GM12865 (cell line): ENCODE measurements at places on chromosomes 13 and 19.

GRCh38 chr13:97372936-97373335 is 61.0 kb upstream of the RAP2A start:
- DNase-seq, result no peak

DNA sequence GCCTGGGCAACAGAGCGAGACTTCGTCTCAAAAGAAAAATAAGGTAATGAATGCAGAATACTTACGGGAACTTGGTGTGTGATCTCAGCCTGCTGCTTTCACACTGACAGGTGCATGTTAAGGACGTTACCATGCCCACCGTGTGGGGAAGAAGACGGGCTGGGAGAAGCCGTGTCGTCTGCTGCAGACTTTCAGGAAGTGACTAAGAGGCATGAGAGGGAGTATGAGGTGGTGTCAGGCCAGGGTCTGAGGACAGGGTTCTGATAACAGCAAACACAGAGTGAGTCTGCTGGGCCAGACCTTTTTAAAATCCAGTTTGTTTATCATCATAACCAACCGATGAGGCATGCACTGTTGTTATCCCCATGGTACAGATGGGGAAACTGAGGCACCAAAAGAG is 13.6 kb upstream of the GALP start:
- DNase-seq, result peak; percentile 20

DNA sequence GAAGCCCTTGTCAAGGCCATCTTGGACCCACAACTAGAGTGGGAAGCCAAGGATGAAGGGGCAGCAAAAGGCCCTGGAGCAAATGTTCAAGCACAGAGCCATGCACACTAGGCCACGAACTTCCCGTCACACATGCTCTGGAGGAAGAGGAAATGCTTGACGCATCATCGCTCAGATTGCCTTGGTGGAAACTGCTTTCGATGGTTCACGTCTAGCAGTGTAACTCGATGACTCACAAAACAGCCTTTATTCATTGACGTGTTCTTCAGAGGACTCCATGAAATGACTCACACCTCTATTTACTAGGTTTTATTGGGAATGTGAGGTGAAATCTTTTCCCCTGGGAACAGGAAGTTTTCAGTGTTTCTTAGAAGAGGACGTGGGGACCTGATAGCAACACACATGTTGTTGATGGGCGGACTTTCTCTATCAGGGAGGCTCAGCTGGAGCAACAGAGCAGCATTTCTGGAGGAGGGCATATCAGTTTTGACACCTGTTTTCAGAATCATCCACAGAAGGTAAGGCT is 79.8 kb upstream of the FLT1 start:
- peak; percentile 61 for DNase-seq

DNA sequence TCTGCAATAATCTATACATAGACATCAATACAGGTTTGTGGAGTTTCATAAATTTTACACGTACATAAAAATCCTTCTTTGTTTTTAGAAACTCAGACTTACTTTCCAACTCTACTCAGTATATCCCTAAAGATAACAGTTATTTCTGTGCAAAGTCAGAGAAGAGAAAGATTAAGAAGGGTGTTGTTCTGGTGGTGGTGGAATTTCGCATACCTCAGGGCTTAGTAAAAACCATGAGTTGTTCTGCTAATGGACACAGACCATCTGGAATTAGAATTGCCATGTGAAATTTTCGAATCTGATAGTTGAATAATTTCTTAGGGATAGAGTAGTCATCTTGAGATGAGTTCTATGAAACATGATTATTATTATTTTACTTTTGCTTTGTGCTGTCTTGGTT is 102.7 kb downstream of the ZAR1L start:
- no peak for DNase-seq

GRCh38 chr19:18904334-18905057 is 8.5 kb upstream of the CERS1 start:
- DNase-seq, result no peak

GRCh38 chr19:12796146-12797071 is 5.1 kb downstream of the JUNB start:
- peak; percentile 83 for DNase-seq

- no peak for DNase-seq
These were observed 13.5 kb downstream of the FPR3 start for GRCh38 chr19:51808333-51808986.

GRCh38 chr13:53010374-53011105 is 18.1 kb upstream of the OLFM4 start:
- no peak for DNase-seq

- no peak for DNase-seq
These were observed 32.8 kb upstream of the NANOS3 start for GRCh38 chr19:13844130-13844631.

- peak; percentile 68 for DNase-seq
These were observed 12.8 kb upstream of the SELENOW start for GRCh38 chr19:47765523-47766358.

DNA sequence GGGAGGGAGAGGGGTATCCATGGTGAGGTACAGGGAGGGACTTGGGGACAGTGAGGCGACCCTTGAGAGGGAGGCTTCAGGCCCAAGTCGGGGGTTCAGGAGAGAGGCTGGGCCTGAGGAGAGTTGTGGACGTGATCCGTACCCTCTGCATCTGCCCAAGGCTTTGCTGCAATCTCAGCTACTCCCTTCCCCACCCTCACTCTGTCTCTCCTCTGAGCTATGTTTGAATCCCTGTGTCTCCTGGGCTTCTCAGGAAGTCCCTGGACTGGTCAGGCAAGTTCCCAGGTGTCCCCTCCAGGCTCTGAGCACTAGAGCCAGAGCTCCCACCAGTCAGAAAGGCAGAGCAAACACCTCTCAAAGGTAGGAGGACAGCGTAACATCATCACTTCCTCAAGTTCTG is 1.8 kb downstream of the LIN37 start:
- DNase-seq, result no peak

GRCh38 chr19:55071129-55071502 is 4.6 kb upstream of the EPS8L1 start:
- DNase-seq, result no peak

DNA sequence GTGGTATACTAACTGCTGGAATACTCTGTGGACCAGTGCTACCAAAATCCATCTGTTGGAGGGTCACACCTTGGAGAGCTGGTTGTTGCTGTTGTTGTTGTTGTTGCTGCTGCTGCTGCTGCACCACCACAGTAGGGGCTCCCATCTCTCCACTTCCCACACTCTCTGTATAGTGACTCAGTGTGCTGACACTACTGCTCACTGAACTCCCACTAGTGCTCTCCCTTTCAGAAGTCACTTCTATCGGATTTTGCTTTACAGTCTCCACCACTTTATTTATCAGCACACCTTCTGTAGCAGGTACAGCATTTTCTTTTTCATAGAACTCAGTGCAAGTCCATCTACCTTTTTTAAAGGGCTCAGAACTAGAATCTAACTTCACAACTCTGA is 1.7 kb downstream of the TSC22D1 start:
- no peak for DNase-seq

GRCh38 chr13:110797230-110797877 is 83.9 kb downstream of the ING1 start:
- no peak for DNase-seq

DNA sequence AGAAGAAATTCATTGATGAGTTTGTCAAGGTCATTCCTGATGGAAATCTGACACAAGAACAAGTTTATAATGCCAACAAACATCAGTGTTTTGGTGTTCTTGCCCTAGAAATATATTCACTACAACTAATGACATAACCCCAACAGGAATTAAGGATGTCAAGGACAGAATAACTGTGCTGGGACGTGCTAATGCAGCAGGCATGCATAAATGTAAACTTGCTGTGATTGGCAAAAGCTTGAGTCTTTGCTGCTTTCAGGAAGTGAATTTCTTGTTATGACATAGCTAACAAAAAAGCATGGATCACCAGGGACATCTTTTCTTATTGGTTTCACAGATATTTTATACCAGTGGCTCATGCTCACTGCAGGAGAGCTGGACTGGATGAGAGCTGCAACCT is 144.6 kb downstream of the KCTD12 start:
- no peak for DNase-seq

DNA sequence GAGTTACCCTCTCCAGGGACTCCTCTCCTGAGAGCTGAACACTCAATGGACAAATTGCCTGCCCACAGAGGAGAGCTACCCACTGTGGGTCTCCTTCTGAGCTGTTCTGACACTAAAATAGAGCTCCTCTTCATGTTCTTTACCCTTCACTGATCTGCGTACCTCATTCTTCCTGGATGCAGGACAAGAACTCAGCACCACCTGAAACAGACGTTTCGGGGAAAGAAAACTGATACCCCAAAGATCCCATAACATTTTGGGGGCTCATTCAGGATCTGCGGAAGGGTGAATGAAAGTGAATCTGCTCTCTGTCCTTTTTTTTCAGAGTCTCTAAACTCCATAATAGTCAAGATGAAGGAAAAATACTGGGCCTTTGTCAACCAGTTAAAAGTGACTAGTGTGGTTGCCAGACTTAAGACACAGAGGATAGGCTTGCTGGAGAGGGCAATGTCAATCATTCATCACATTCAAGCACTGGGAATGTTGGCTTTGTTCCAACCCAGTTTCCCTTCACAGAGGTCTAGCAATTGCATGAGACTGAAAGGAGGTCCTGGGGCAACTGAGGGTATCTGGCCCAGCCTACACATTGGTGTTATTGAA is 136.7 kb upstream of the SLITRK6 start:
- no peak for DNase-seq

DNA sequence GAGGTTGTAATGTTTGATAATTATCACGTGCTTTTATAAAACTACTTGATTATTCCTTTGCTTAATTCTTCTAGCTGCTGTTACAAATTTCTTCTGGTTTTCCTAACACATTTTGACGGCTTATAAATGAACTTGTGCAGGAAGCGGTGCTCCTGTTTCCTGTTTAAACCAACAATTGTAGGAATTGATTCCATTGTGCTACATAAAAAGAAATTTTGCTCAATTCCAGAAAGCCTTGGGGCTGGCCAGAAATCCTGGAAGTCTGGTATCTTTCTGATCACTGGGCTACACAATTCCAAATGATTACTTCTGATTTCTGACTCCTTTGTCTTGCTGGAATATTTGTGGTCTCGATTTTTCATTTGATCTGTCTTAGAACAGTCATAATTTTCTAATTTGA is 14.9 kb downstream of the RFC3 start:
- DNase-seq, result no peak

- no peak for DNase-seq
These were observed 49.2 kb downstream of the LATS2 start for GRCh38 chr13:21012211-21012610.

DNA sequence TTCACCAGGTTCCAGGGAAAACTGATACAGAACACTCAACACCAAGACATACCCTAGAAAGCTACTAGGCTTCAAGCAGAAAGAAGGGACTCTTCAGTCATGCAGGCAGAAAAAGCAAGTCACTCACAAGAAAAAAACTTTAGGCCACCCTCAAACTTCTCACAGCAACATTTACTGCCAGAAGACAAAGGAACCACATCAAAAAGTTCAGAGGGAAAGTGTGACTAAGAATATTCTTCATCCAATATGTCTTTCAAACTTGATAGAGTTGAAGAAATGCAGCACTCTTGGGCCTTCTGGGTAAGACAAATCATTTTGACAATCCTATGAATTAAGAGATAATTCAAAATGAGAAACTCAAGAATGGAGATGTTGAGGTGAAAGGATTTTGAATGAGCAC is 7.7 kb downstream of the DZIP1 start:
- DNase-seq, result no peak

DNA sequence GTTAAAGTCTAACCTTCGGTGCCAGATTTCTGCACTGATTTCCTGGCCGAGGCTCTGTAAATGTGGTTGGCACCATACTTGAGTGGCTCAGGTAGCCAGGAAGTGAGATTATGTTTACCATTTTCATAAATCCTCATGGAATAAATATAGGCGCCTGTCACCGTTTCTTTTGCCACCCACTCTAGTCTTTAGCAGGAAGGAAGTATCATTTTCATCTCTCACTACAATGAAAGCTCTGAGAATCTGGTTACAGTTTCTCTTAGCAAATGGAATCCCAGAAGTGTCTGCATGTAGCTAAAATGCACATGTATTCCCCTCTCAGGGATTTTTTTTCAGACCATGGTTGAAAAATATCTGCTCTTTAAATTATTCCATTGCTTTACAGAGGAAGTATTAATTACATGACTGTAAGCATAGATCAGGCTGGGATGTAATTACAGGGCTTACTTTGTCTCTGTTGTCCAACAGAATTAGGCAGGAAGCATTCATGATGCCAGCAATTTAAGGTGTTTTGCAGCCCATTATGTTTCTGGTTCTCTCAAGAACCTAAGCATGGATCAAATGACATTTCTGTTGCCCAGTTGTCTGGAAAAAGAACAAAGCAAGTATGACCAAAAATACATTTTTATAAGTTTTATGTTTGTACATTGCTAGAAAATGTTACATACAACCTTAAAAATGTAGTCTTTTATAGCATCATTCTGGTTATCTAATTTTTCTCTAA is 221.7 kb upstream of the SPRY2 start:
- no peak for DNase-seq

- DNase-seq, result no peak
These were observed 20.9 kb downstream of the TMED1 start for GRCh38 chr19:10815007-10815536.

GRCh38 chr13:114034481-114034891 is 60.6 kb upstream of the C13orf46 start:
- no peak for DNase-seq

DNA sequence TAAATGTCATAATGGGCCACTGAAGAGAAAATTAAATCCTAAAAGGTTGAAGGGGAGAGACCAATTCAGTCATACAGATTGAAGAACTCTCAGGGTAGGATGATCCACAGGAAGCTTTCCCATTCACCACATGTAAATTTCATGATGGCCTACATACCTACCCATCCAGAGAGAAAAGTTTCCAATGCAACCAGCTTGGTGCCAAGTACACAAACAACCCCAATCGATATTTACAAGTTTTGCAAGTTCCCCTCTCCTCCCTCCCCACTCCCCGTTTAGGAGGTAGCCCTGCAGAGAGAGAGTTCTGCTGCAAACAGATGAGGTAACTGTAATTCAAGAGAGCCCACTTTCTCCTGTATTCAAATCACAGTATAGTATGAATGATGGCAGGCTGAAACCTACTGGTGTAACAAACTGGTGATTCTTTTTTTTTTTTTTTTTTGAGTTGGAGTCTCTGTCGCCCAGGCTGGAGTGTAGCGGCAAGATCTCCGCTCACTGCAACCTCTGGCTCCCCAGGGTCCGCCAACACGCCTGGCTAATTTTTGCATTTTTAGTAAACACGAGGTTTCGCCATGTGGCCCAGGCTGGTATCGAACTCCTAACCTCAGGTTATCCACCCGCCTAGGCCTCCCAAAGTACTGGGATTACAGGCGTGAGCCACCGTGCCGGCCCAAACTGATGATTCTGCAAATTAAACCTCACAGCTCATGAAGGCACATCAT is 14.4 kb downstream of the FOXO1 start:
- DNase-seq, result peak; percentile 85

DNA sequence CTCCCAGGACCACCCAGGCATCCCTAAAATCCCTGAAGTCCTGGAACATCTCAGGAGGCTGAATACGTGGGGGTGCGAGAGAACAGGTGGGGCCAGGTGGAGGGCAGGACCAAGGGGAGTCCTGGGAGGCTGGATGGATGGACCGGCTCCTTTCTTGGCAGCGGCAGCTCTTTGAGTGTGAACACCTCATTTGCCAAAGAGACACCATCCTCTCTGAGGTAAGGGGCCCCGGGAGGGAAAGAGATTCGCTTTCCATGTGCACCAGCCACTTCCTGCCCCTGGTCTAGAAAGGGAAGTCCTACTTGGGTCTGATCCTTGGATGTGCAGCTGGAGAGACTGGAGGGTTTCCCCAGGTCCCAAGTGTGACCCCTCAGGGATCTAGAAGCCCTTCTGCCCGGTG is 16.2 kb downstream of the PTH2 start:
- DNase-seq, result no peak

GRCh38 chr13:112522578-112522977 is 65.4 kb downstream of the TUBGCP3 start:
- no peak for DNase-seq
